Peyer's patch (tissue), 4 donors: ENCODE measurements at places on chromosomes 6 and 20. TPM values are rescaled to one million over a fixed set of nuclear protein-coding genes. Genes with fewer than 3 reads are reported as not detected.

DNA sequence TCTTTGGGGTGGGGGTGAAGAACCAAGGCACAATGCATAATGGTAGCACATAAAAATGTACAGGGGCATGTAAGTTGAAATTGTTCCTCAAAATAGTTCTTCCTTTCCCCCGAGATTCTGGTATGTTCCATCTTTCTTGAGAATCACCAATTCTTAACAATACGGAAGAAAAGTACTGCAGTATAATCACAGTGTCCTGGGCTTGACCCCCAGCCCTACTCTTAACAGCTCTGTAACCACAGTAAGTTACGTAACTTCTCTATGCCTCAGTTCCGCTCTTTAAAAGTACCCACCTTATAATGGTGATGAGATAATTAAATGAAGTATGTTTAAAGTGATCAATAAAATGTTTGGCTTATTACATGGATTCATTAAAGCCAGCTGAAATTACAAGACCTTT, 104.5 kb downstream of the SMLR1 start:
- DNase-seq, result no peak

- peak; percentile 71 for DNase-seq
These were observed 33.0 kb downstream of the RRBP1 start for GRCh38 chr20:17648791-17649730.

DNA sequence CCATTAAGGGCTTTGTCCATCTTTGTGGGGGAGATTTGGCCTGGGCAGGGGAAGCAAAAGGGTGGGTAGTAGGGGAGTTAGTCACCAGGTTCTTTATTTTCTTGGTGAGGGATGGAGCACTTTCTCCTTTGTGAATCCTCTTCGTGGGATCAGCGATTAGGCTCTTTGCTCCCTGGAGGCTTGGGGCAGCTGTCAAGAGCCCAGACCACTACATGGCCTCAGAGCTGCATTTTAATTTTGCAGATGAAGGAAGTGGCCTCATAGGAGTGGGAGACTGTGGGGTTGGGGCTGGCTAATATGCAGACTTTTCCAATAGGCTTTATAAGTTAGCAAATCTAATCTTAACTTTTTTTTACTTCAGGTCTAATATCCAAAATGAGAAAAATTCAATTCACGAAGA, 168.1 kb upstream of the DEFB112 start:
- DNase-seq, result no peak

DNA sequence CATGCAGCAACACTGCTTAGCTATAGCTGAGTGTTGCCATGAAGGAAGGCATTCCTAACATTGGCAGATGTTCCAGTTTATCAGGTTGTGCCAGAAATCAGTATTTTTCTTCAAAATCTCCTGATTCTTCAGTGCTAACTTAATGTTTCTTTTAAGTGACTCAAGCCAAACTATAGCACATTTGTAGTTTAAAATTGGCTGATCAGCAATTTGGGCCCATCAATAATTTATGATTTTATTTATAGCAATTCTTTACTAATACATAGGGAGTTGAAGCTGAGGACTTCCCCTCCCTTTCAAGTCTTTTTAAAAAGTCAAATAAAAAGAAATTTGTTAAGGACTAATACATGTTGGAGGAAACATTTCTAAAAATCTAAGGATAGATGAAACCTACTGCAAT, 383.8 kb upstream of the KHDRBS2 start:
- no peak for DNase-seq

DNA sequence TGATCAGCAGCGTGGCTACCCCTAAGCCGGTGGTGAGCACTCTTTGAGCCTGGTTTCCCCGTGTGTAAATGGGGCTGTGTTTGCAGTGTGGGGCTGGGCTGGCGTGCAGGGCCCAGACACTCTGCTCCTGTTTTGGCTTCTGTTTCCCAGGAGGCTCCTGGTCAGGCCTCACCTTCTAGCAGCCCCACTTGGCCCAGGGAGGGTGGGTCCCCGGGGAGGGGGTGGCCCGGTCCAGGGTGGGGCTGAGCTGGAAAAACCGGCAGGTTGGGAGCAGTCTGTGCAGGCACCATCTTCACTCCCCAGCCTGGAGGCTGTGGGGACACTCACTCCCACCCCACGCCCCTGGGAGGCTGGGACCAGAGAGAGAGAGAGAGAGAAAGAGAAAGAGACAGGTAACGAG, 25.3 kb downstream of the CEBPB start:
- no peak for DNase-seq

Gene TMEM170B
- total RNA-seq, result 1.1 TPM

DNA sequence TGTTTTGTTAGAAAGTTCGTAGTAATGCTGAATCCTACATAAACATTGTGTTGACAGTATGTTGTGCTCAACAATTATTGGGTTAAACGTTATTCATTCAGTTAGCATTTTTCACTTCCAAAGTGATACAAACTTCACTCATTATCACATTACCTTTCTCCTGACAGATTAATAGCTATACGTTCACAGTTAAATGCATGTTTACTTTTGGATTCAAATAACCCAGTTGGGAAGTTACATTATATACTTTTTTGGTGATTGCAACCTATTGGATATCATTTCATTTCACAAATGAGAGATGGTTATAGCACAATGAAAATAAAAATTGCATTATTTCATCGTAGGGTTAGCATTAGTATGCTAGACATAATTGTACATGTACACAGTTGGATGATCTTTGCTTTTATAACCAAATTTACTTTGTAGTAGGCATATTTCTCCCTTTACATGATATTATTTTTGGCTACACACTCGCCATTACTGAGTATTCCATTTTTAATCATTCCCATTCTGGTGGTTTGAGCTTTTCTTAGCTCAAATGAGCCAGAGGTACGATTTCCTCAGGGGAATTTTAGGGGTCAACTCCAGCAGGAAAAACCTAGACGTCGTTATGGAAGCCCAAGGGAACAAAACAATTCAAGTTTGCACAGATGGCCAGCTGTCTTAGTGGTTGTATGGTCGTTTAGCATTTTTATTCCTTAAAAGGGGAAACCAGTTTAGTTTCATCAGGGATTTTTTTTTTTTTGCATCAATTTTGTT, 2.1 kb upstream of the HIVEP1 start:
- DNase-seq, result no peak

DNA sequence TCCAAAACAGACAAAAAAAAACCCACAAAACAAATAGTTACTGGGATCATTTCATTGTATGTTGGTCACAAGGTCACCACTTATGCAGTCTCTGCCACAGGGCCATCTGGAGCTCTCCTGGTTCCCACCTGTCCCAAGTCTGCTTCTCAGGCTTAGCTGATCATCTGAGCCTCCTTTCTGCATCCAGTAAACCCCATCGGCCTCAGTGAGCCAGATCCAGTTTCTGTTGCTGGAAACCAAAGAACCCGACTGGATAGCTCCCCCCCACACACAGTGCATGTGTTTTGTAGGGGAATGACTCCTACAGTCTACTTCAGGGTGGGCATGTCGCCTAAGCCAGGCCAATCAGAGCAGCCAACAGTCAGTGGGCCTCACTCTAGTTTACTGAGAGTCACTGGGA, 233.3 kb downstream of the PREX1 start:
- no peak for DNase-seq

- no peak for DNase-seq
These were observed 30.8 kb upstream of the CD2AP start for GRCh38 chr6:47446669-47447330.

Gene LHFPL5
- not detected for total RNA-seq

DNA sequence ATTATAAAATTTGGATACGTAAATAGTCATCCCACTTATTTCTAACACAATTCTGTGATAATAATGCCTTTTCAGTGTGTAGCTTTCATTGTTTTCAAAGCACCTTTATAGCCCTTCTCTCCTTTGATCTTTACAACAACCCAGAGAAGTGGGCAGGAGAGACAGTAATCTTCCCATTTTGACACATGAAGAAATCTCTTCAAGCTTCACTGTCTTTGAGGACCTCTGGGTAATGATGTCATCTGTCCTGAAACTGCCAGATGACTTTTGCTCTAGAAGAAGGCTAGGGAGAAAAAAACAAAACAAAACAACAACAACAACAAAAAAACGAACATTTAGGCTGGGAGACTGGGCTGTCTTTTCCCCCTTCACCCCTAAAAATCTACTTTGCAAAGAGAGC, 203.0 kb downstream of the KCNQ5 start:
- DNase-seq, result no peak

Gene JAG1
- total RNA-seq, result 71.0 TPM

DNA sequence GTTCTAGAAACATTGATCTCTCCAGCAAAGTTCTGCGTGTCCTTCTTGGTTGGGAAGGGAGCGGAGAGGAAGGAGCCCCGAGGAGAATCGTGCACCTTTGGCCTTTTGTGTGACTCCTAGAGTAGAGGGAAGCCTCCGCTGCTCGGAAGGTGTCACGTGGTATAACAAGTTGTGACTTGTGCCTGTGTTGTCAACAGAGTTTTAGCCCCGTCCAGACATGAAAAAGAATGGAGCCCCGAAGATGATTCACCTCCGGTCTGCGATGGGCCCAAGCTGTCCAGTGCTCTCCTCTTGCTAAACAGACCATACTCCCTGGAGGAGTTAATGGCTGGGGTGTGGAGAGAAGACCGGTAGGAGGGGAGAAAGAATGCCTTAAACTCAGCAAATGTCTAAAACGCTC, 7.0 kb downstream of the EYA2 start:
- no peak for DNase-seq

- peak; percentile 48 for DNase-seq
These were observed 14.9 kb downstream of the SYCP2L start for GRCh38 chr6:10901770-10902169.

GRCh38 chr6:24574809-24575208, 71.2 kb downstream of the KIAA0319 start:
- DNase-seq, result peak; percentile 53

DNA sequence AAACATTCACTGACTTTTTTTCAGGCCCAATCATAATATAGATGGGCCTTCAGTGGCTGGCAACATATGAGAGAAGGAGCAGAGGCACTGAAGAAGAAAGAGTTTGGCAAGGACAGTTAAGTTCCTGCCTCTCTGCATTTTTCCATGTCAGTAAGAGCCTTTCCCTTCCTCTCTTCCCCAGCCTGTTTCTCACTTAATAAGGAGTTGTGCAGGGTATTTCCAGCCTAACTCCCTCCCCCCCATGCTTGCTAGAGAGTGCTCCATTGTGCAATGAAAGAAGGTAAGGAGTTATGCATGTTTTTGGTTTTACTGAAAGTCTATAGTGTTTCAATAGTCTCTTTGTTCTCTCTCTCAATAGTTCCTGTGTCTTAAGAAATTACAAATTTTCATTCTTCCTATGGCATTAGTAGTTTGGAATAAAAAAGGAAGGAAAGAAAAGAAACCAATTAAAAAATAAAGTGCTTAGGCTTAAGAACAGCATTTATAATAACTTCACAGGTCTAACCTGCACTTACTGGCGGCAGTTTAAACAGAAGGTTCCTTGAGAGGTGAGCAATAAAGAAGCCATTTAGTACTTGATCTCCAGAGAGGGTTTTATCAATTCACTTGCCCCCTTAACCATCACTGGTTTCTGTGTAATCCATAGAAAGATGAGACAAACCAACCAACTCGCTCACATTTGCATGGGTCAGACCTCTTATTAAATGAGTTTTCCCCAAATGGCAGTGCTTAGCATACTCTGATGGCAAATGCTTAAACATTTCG, 251.1 kb downstream of the PTPRT start:
- no peak for DNase-seq

GRCh38 chr6:56370561-56371211, 123.3 kb upstream of the COL21A1 start:
- DNase-seq, result no peak

DNA sequence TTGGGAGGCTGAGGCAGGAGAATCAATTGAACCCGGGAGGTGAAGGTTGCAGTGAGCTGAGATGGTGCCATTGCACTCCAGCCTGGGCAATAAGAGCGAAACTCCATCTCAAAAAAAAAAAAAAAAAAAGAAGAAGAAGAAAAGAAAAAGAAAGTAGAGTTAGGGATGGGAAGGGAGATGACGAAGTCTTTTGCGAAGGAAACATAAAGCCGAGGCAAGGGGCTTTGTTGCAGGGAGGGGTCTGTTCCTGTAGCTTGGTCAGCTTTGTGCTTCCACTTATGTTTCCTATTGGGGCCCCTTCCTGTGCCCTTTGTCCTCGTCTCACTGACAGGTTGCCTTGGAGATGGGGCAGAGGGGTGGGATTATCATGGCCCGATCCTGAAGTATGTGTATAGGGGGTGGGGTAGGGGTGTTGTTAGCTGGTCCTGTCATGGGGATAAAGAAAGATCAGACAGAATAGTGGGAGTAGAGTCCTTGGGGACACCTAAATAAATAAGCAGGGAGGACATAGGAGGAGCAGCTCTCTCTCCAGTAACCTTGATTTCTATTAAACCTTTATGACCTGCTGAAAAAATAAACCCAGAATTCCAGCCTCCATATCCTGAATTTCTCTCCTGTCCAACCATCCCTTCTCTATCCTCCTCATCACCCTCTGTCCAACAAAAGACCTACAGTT, 1.1 kb upstream of the CLIC1 start:
- DNase-seq, result no peak

- no peak for DNase-seq
These were observed 27.7 kb downstream of the PHF3 start for GRCh38 chr6:63663147-63663955.

DNA sequence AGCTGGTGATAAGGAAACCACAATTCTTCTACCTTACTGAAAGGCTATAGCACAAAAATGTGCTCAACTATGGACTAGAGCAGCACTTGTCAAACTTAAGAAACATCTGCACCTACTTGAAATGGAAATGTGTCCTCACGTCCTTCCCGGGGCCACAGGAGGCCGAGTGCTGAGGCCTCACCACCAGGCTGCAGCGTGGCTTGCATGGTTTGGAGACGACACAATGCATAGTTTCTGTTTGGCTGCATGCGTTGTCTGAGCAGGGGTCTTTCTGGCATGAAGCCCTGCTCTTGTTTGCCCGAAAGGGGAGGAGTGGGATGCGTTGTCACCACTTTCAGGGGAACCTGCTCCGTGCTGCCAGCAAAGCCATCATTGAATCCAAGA, 228.8 kb downstream of the TTLL2 start:
- no peak for DNase-seq

Gene SLC35D3
- not detected for total RNA-seq

Gene FAM162B
- not detected for total RNA-seq

- DNase-seq, result no peak
These were observed 49.3 kb downstream of the SPATA2 start for GRCh38 chr20:49866051-49866450.

- no peak for DNase-seq
These were observed 171.5 kb downstream of the CDKAL1 start for GRCh38 chr6:20705741-20706140.

Gene MAP3K5
- 19.5 TPM for total RNA-seq

GRCh38 chr20:4613184-4613583, 108.5 kb upstream of the PRND start:
- DNase-seq, result no peak
